ENCODE measurements at places on chromosomes 5 and 9. TPM values are rescaled to one million over a fixed set of nuclear protein-coding genes. Genes with fewer than 3 reads are reported as not detected.

GRCh38 chr5:43415935-43416802 lies 4.0 kb upstream of the CCL28 start:
- DNase-seq: no peak

DNA sequence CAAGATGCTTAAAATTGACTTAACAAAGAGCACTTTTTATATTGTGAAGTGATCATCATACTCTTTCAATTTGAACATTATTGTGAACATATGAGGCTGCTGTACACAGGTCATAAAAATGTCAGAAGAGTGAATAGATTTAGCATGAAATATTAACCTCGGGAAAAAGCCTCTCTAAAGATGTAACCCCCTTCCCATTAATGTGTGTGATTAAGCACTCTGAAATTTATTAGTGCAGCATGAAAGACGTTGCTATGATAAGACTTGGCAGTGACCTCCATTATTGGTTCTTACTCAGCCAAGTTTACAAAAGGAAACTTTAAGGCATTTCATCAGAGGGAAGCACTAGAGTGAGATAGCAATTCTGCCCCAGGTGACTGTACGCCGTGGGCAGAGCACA lies 326.5 kb downstream of the NTRK2 start:
- no peak for DNase-seq

DNA sequence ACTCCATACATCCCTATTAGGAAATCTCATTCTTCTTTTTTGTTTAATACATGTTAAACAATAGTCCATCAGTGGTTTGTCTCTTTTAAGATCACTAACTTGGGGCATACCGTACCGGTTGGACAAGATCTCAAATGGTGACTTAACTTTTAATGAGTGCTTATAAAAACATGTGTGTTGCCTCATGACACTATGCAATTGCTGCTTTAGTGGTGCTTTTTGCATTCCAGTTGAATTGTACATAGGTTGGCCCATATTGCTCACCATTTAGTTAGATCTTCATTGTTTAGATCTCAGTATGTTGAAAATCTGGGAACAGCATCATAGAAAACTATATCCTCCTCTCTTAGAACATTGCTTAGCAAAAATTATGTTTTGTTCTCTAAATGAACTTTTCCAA lies 17.8 kb downstream of the C9orf85 start:
- no peak for DNase-seq

DNA sequence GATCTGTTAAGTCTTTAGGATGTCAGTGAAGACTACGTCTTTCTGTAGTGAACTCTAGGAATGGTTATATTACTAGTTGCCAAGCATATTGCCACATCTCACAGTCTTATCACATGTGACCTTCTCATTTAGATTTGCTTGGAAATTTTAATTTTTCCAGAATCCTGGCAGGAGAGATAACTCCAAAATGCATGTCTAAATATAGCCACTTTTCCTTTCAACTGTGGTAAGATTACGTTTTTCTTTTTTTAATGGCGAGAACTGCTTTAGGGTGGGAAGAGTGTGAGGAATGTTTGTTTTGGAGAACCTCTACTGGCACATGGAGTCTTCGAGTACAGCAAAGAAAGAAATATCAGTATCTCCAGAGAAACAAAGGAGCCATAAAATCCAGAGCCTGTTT lies 91.7 kb upstream of the ADAMTSL1 start:
- DNase-seq: no peak

DNA sequence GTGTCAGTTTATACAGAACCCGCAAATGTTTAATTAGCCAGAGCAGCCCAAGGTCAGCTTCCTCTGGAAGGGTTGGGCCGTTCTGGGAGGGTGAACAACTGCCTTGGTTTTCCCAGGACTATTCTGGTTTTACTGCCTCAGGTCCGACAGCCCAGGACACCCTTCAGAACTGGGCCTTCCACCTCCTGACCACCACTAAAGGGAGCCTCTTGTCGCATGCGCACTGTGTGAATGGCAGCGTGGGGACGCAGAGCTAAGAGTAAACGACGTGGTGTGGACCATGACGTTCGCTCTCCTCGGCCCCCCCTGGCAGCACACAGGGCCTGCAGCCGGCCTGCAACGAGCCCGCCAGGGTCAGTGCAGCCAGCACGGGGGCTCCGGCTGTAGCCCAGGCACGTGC lies 214.9 kb downstream of the FANCC start:
- DNase-seq: no peak

DNA sequence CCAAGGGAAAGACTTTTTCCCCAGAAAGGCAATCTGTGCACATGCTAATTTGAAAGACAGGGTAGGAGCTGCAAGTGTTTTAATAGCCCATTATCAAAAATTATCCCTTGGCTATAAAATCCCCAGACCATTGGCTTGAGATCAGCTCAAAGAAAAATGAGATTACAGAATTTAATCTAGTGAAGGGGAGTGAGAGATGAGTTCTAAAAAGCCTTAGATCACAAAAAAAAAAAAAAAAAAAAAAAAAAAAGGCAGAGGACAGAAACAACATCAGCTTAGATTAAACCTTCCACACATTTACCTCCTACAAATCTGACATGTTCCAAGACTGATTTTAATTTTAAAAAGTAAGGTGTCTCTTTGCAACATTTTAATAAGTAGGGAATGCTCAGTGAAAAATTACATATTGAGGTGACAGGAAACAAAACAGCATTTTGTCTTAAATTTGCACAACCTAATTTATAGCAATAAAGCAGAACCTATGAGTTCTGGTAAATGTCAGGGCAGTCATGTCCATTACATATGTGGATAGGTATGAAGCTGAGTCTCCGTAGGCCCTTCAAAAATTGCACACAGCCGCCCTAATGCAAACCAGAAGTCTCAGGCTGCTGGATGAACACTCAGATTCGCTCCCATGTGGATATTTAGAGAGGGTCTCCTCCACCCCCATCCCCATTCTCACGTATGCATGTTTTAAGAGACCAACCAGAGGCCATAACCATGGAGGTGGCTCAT lies 43.4 kb downstream of the NFIB start:
- no peak for DNase-seq

GRCh38 chr5:66503203-66503789 lies 92.9 kb upstream of the MAST4 start:
- no peak for DNase-seq

GRCh38 chr9:8706531-8706930 lies 907.0 kb upstream of the DMAC1 start:
- no peak for DNase-seq

The IL4 gene
- not detected for total RNA-seq

The SLCO6A1 gene
- total RNA-seq: not detected

The TERT gene
- total RNA-seq: 0.07 TPM

The GTF3C5 gene
- total RNA-seq: 52.9 TPM

The RMRP gene
- 32,732 TPM for total RNA-seq
